ENCODE measurements at places on chromosomes 12 and 14. TPM values are rescaled to one million over a fixed set of nuclear protein-coding genes. Genes with fewer than 3 reads are reported as not detected.

ACTN1 gene
- total RNA-seq: 38.3 TPM

ANGEL1 gene
- total RNA-seq: 10.6 TPM

P2RX7 gene
- total RNA-seq: 3.8 TPM

TAS2R13 gene
- 2.1 TPM for total RNA-seq

PIWIL1 gene
- not detected for total RNA-seq

B4GALNT1 gene
- 1.5 TPM for total RNA-seq

KRT6A gene
- not detected for total RNA-seq

ADAM20 gene
- 0.65 TPM for total RNA-seq

NABP2 gene
- 96.6 TPM for total RNA-seq

DNA sequence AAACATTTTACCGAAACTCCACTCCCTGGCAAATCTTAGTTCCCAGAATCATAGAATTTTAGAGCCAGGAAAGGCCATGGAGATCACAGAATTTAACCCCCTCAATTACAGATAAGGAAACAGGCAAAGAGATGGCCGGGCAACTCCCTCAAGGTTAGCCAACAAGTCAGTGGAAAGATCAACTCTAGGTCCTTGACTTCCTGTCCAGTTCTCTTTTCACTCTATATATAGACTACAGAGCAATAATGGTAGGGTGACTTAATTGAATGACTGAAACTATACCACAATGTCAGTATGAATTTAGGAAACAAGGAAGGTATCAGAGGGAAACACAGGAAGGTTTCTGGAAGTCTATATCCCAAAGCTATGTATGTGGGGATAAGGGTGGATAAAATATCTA, 11.6 kb downstream of the OXA1L start:
- ATAC-seq: no peak

- no peak for ATAC-seq
Observed at GRCh38 chr12:40618636-40619035, 73.6 kb upstream of the CNTN1 start.

- ATAC-seq: no peak
Observed at GRCh38 chr12:99611599-99611998, 36.0 kb upstream of the GARIN6 start.

DNA sequence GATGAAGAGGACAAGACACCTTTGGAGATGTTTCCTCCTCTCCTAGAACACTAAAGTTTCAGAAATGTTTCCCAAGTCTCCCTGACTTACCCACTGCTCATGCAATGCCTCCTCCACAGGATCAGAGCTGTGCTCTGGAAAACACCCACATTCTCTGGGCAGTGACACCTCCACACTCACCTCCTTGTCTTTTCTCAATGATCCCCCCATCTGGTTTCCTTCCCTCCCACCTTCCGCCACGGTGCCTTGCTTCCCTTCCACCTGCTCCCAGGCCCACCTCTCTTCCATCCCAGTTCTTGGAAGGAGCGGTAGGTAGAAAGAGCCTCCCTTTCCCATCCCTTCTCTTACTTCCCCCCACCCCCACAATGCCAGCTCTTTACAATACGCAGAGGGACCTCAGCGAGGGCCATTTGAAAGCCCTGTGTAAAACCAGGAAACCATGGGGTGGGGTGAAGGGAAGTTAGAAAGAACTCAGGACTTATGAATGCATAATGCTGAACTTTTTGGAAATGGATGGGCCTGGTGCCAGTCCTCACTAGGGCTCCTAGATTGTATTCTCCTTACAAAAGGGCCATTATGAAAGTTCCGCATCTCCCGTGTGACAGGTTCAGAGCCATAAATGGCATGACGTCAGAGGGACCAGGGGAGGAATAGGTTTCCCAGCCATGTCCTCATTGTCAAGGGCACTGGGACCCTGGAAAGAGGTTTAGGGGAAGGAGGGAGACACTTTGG, 12.8 kb downstream of the FBLN5 start:
- ATAC-seq: no peak

- ATAC-seq: no peak
Observed at GRCh38 chr14:84254290-84254689, 1275.7 kb upstream of the FLRT2 start.

GRCh38 chr12:114875313-114875712, 191.3 kb upstream of the TBX3 start:
- ATAC-seq: no peak

DNA sequence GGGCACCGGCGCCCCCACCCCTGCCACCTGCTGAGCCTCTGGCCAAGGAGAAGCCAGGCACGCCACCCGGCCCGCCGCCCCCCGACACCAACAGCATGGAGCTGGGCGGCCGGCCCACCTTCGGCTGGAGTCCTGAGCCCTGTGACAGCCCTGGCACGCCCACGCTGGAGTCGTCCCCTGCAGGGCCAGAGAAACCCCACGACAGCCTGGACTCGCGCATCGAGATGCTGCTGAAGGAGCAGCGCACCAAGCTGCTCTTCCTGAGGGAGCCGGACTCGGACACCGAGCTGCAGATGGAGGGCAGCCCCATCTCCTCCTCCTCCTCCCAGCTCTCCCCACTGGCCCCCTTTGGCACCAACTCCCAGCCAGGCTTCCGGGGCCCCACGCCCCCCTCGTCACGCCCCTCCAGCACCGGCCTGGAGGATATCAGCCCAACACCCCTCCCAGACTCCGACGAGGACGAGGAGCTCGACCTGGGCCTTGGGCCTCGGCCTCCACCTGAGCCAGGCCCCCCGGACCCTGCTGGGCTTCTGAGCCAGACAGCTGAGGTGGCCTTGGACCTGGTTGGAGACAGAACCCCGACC, 6.5 kb downstream of the SETD1B start:
- no peak for ATAC-seq

- no peak for ATAC-seq
Observed at GRCh38 chr12:87112571-87113345, 856.6 kb upstream of the MGAT4C start.

- no peak for ATAC-seq
Observed at GRCh38 chr14:100303179-100303578, 3.1 kb downstream of the SLC25A29 start.

GRCh38 chr14:90758959-90759358, 57.3 kb downstream of the TTC7B start:
- no peak for ATAC-seq

GRCh38 chr14:23063601-23064000, 6.3 kb upstream of the CDH24 start:
- ATAC-seq: no peak

DNA sequence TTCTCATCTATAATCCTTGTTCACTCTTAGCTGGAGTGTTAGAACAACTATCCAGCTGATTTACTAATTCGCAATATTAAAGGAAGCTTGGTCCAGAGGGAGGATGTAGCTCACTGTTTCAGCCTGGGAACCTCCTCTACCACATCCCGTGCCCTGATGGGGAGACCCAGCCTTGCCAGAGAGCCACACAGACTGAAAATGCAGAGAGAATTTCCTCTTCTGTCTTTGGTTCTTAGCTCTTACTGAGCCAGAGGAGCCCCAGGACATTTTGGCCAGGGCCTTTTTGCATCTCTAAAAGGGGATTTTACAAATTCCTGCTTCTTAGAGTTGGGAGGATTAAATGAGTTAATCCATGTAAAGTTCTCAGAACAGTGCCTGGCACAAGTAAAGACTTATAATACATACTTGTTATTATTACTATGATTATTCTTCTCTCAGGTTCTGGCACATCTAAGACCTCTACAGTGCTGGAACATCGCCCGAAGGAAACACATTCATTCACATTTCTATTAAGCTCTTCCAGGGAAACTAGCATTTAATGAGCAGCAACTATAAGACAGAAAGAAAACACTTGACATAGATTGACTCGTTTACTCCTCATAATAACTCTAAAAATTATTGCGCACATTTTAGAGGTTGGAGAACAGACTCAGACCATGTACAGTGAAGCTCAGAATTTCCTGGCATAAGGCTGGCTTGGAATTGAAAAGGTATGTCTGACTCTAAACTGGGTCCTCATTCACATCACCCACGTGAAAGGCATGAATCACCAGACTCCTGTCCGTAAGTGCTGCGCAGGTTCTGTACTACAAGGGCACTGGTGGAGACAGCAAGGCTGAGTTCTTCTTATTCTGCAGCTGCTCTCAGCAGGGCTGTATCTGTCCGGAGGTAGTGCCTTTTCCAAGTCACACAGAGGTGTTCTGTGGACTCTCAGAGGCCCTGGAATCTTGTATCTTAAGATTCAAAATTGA, 27.8 kb upstream of the AEBP2 start:
- ATAC-seq: no peak

DNA sequence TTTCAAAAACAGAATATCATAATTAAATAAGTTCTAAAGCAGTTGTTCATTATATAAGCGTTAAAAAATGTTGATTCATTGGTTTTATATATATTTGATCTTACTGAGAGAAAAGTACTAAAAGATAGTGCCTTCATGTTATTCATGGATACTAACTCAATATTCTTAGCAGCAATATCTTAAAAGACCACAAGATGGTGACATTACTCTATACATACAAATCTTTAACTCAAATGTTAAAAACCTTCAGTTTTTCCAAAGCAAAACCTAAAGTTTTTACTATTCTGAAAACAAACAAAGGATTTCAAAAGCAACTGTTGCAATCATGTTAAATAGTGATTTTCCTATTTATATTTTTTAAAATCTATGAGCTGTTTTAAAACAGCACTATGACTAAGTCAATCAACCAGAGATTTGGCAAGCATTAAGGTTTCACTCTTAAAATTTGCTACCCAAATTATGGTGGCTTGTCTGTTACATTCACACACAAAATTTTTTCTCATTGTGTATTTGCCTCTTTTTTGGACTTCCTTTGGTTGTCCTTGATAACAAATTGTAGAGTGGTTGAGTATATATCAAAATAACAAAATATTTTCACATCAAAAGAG, 50.1 kb upstream of the RERGL start:
- ATAC-seq: no peak

DNA sequence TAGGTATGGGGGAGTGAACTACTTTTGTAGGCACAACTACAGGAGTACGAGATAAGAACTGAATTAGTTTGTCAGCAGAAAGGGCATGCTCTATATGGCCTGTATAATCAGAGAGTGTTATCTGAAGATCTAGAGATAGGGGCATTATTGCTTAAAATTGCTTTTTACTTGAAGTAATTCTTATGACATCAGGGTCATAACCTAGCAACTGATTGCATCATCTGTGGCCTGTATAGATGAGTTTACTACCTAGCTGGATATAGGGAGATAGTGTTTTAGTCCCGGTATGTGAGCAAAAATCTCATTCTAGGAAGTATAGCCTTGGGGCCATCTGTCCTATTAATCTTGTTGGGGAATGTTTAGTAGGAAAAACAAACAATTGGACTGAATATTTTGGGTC, 142.7 kb downstream of the TMEM117 start:
- ATAC-seq: no peak

- peak; percentile 85 for ATAC-seq
Observed at GRCh38 chr12:6312529-6313325, 2.2 kb downstream of the PLEKHG6 start.

DNA sequence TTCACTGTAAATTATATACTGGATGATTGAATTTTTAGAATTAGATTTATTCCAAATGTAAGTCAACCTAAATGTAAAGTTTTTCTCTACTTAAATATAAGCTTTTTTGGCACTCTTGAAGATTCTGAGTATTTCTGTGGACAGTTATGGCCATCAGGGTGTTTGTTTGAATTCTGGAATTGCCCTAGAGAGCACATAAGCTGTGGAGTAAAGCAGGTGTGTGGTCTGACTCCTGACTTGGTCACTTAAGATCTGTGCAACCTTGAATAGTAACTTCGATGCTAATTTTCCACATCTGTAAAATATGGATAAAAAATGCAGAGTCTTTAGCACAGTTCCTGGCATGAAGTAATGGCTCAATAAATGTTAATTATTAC, 64.4 kb downstream of the FUT8 start:
- ATAC-seq: peak; percentile 18

- ATAC-seq: peak; percentile 61
Observed at GRCh38 chr12:6383572-6384498, at the start of gene LTBR. TSS of gene LTBR (plus strand) at chr12:6384162. CDS start at chr12:6384359, 197 bp downstream.

DNA sequence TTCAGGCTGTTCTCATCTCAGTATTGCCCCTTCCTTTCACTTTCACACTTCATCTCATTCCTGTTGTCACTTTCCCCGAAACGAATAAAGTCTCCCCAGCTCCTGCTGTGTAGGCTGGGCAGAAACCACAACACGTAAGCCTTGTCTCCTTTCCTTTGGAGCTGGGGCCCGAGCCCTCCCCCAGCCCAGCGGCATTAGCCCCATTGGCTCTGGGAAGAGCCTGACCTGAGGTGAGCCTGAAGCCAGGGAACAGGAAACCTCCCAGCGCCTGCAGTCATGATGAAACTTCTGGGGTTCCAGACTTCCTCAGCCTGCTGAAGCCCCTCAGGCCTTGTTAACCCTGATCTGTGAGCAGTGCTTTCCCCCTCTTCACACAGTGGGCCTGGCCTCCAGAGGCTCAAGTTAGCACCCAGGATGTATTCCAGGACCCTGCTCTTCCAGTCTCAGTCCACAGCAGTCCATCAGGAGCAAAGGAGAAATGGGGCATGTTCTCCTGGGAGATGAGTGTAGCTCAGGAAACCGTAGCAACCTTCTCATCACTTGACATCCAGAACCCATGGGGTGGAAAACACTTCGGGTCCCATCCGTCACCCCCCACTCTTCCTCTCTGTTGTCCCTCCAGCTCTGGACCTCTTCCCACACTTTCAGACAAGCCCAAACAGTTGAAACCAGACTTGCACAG, 21.8 kb downstream of the VASH1 start:
- peak; percentile 74 for ATAC-seq

DNA sequence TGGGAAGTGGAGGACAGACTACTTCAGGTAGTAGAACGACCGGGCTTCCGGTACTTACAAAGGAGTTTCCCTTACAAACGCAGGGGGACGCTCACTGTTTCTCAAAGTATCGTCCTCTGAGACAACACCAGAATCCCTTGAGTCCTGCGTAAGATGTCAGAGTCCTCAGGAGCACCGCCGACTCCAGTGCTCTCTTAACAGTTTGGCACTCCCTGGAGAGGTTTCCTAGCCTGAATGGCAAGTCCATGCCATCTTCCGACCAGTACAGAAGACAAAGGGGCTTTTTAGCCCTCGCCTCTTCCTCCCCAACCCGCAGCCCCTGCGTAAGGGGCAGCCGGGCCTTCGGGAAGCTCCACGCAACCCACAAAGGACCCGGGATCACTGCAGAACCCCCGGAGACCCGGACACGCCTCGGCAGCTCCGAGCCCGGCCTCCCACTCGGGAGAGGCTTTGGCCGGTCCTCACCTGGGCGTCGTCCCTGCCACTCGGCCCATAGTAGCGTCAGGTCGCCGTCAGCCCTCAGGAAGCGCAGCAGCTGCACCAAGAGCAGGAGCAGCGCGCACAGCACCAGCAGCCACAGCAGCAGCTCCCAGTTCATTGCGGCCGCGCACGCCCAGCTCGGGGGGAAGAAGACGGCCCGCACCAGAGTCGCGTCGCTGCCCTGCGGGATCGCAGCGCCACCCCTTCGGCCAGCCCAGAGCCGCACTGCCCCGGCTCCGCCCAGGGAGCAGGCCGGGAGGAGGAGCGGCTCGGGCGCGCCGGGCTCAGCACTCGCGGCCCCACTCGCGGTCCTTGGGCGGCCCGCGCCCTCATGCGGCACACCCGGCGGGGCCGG, at the start of gene DHRS7:
Gene DHRS7, minus strand, starts transcription at position 687 of the 835 bp plus-strand sequence. Its CDS starts 89 bp downstream, at position 598.
- peak; percentile 92 for ATAC-seq

DNA sequence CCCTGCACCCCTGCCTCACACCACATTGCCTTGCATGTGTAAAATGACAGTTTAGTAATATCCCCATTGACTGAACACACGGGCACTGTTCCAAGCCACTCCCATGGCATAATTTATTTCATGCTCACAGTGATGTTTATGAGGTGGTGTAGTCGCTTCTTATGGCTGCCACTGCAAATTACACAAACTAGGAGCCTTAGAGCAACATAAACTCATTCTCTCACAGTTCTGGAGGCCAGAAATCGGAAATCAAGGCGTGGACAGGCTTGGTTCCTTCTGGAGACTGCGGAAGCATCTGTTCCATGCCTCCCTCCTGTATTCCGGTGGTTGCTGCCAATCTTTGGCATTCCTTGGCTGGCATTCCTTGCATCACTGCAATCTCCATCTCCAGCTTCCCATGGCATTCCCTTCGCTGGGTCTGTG, 97.3 kb downstream of the RIN3 start:
- ATAC-seq: no peak

Data from activated T-helper 17 cell treated with anti-CD3 and anti-CD28 coated beads, Interleukin-2, amount 50 U/mL, for 72 hours (primary cell).